ENCODE measurements at places on chromosomes 2 and 18.

DNA sequence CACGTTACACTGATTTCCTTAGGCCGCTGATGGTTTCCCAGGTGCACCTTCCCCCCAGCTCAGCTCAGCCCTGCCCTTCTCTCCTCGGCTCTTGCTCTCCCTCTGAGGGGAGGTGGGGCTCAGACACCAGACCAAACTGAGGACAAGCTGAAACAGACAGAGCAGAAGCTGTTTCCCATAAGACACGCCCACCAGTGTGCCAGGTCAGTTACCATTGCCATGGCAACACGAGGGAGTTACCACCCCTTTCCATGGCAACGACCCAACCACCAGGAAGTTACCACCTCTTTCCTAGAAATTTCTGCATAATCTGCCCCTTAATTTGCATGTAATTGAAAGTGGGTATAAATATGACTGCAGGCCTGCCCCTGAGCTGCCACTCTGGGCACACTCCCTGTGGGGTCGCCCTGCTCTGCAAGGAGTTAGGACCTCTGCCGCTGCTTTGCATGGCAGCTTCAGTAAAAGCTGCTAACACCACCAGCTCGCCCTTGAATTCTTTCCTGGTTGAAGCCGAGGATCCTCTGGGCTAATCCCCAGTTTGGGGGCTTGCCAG is 120.9 kb upstream of the SMIM21 start:
- no peaks in the 10 kb centered on the region for H3K4me1 ChIP-seq
- no peak overlapping the region for H3K27ac ChIP-seq
- H3K36me3 ChIP-seq: no peaks in the 10 kb centered on the region
- DNase-seq: no peak
- no peak overlapping the region for H3K4me3 ChIP-seq

GRCh38 chr2:174901075-174901474 is 104.1 kb downstream of the CHN1 start:
- H3K27ac ChIP-seq: peak overlapping the region; percentile 82
- H3K4me1 ChIP-seq: peaks cover 22% of the 10 kb centered on the region
- peak overlapping the region; percentile 37 for H3K4me3 ChIP-seq
- no peaks in the 10 kb centered on the region for H3K27me3 ChIP-seq
- DNase-seq: peak; percentile 34
- H3K36me3 ChIP-seq: no peaks in the 10 kb centered on the region

DNA sequence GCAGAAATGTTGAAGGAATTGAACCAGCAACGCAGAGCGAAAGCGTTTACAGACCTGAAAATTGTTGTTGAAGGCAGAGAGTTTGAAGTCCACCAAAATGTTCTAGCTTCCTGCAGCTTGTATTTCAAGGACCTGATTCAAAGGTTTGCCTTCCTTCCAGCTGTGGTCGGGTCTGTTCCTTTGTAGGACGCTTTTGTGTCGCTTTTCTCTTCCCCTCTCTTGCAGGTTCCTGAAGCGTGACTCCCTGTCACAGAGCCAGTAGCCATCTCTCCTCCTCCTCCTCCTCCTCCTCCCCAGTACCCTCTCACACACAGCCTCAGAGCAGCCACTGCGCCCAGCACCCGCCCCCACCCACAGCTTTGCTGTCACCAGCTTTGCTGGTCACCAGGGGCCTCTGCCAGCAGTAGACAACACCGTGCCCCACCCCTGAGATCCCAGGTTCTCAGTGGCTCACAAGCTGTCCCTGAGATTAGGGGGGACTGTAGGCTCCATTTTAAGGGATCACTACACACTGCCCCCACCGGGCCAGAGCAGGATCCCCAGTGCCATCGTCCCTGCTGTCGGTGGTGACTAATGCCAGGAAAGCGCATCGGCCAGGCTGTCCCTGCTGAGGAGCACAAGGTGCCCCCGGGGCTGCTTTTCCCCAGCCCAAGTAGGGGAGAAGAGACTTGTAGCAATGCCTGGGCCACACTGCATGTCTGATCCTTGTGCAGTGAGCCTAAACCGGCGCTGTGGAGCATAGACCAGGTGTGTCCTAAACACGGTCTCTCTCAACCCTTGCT is 242.3 kb downstream of the ATAD2B start:
- H3K4me3 ChIP-seq: no peak overlapping the region
- DNase-seq: no peak
- H3K27ac ChIP-seq: no peak overlapping the region
- peaks cover 8% of the 10 kb centered on the region for H3K27me3 ChIP-seq
- H3K36me3 ChIP-seq: no peaks in the 10 kb centered on the region

GRCh38 chr18:79290876-79291275 is 104.9 kb upstream of the NFATC1 start:
- H3K4me1 ChIP-seq: peaks cover 12% of the 10 kb centered on the region
- no peaks in the 10 kb centered on the region for H3K27me3 ChIP-seq
- H3K4me3 ChIP-seq: no peak overlapping the region
- peaks cover 4% of the 10 kb centered on the region for H3K36me3 ChIP-seq
- no peak for DNase-seq

- H3K4me3 ChIP-seq: no peak overlapping the region
- DNase-seq: no peak
- H3K36me3 ChIP-seq: no peaks in the 10 kb centered on the region
- no peaks in the 10 kb centered on the region for H3K4me1 ChIP-seq
- no peak overlapping the region for H3K27ac ChIP-seq
Observed at GRCh38 chr2:219803294-219803693, 175.9 kb downstream of the SLC4A3 start.

- peaks cover 14% of the 10 kb centered on the region for H3K27me3 ChIP-seq
- H3K4me3 ChIP-seq: no peak overlapping the region
- DNase-seq: no peak
- H3K36me3 ChIP-seq: no peaks in the 10 kb centered on the region
Observed at GRCh38 chr2:60662781-60663180, 93.3 kb upstream of the PAPOLG start.

DNA sequence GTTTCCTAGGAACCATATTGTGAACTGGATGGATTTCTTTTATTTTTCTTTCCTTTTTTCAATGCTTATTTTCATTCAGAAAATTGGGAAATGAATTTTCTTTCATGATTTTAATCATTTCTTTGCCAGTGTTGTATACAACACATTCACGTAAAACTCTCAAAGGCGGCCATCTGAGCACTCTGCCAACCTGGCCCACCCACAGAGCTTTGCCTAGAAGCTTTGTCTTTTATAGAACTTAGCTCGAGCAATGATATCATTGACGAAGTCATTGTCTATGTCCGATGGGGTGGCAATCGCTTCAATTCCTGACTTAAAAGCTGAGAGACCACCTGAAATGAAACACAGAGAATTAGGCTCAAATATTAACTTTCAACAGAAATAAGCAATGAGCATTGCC is 13.3 kb downstream of the LYG2 start:
- no peaks in the 10 kb centered on the region for H3K4me1 ChIP-seq
- DNase-seq: no peak
- H3K27ac ChIP-seq: no peak overlapping the region
- H3K27me3 ChIP-seq: no peaks in the 10 kb centered on the region
- H3K36me3 ChIP-seq: no peaks in the 10 kb centered on the region

GRCh38 chr2:134869946-134870736 is 31.7 kb downstream of the ACMSD start:
- H3K27ac ChIP-seq: no peak overlapping the region
- H3K4me3 ChIP-seq: no peak overlapping the region
- H3K27me3 ChIP-seq: no peaks in the 10 kb centered on the region
- DNase-seq: no peak

GRCh38 chr2:217943446-217944321 is 59.1 kb downstream of the TNS1 start:
- peaks cover 78% of the 10 kb centered on the region for H3K27me3 ChIP-seq
- no peak overlapping the region for H3K27ac ChIP-seq
- peaks cover 34% of the 10 kb centered on the region for H3K4me1 ChIP-seq
- peak overlapping the region; percentile 34 for H3K4me3 ChIP-seq

GRCh38 chr2:74267068-74267467 is 68.7 kb downstream of the MTHFD2 start:
- peaks cover 8% of the 10 kb centered on the region for H3K36me3 ChIP-seq
- peak overlapping the region; percentile 48 for H3K4me3 ChIP-seq
- DNase-seq: peak; percentile 83
- H3K27ac ChIP-seq: peak overlapping the region; percentile 97

DNA sequence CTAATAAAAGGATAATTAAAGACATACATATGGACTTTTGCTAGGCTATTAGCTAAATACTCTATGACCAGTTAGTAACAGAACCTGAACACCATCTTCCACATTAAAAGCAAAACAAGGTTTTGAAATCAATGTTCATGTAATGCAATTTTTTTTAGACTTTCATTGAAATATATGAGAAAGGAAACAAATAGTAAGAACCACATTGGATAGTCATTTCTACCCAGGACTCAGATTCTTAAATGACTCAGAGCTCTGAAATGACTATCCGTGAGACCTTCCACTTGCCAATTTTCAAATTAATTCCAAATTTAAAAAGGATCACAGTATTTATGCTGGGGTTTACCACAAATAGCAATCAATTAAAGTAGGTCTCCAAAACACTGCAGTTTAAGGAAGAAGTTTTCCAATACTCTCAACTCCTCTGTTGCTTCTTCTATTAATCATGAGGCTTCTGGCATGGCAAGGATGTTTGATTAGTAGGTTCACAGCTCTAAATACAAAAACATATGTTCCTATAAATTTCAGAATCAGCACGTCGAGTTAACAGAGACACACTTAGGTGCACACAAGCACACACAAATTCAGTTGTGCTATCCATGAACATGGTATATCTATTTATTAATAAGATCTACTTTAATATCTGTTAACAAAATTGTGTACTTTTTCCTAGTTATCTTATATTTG is 841.0 kb downstream of the RNF144A start:
- no peak overlapping the region for H3K27ac ChIP-seq
- peaks cover 6% of the 10 kb centered on the region for H3K27me3 ChIP-seq
- peaks cover 2% of the 10 kb centered on the region for H3K4me1 ChIP-seq
- peaks cover 2% of the 10 kb centered on the region for H3K36me3 ChIP-seq
- H3K4me3 ChIP-seq: no peak overlapping the region

DNA sequence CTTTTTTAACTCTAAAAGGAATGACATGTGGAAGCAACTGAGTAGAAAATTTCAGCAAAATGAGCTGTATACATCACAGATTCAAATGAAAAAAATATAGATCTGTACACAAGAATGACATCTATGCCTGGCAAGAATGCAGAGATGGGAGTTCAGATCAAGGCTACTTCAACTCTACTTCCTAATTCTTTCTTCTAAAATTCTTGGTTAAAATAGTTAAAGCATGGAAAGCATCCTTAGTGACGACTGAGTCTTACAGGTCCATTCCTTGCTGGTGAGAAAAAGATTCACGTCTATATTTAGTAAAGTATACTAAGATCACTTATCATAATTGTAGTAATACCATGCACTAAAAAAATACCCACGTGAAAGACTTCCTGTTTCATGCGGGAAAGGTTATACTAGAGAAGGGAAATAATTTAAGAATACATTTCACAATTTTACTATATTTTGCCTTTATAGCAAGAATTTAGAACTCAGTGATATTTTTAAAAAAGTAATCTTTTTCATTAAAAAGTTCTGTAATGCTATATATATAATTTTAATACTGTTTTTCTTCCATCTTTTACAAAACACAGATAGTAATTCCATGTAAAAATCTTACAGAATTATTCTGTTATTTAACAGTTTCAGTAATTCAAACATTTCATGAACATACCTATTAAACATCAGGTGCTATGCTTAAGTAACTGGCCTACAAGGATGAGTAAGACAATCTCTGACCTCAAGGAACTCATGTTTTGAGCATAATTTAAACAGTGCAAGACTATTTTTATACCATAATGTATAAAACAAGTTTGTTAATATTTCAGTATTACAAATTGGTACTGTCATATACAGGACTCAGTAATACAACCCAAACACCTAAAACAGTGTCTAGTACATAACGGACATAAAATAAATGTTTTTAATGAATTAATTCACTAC is 159.6 kb downstream of the BAZ2B start:
- peak overlapping the region; percentile 28 for H3K27ac ChIP-seq
- no peak overlapping the region for H3K4me3 ChIP-seq
- no peak for DNase-seq
- H3K4me1 ChIP-seq: peaks cover 31% of the 10 kb centered on the region
